ENCODE measurements at places on chromosomes 4 and X.

- no peak for DNase-seq
Measured at GRCh38 chr4:89586864-89587263, 250.1 kb downstream of the SNCA start.

- DNase-seq, result no peak
Measured at GRCh38 chr4:176409627-176410026, 89.9 kb downstream of the SPCS3 start.

DNA sequence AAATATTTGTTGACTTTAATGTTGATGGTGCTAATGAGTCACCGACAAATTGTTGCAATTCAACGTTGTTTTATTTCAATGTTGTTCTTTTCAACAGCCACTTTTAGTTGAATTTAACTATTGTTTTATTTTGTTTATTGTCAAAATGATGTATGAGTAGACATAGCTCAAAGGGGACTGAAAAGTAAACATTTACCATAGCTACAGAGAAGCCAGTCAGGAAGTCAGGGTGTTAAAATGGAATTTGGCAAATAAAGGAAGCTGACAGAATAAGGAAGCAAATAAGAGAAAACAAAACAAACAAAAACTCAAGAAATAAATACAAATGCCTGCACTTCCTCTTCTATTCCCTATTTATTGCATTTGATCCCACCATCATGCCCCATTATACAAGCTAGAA, 648.4 kb upstream of the HTR2C start:
- DNase-seq, result no peak

DNA sequence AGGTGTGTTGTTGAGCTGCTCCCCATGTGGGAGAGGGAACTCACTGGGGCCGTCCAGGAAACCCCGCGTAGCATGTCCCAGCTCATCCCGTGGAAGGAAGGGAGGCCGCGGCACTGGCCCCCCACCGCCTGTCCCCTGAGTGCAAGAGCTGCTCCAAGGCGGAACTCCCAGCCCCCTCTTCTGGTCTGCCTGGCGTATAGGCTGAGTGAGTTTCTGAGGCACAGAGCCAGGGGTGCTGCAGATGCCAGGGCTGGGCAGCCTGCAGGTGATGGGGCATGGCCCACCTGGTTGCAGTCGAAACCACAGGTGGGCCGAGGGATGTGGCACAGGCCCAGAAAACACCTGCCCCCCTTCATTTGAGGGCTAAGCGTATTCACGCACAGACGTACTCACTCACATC, 49.6 kb downstream of the ABLIM2 start:
- DNase-seq, result no peak

DNA sequence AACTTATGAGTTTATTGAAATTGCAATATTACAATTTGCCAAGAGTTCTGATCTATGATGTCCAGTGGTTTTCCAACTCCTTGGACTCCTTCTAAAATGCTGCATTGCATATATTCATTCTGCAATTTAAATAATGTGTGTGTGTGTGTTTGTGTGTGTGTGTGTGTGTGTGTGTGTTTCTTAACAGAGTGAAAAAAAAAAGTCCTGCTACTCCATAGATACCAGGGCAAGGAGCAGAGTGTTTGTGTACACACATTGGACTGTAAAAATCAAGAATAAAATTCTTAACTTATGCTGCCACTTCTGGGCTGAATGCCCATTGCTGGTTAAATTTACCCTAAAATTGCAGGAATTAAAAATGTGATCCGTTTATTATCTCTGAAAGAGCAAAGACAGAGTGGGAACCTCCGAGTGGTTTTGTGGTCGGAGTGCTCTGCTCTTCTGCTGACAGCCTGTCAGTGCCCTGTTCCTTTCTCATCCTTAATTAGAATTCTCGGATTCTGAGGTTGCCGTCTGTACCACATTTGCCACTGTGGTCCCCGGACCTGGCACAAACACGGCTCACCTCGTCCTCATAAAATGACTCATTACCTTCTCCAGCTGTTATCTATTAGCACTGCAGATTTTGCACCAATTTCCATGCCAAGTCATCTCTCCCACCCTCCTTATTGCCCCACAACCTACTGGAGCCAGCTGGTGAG, 355.5 kb downstream of the KCNIP4 start:
- no peak for DNase-seq

DNA sequence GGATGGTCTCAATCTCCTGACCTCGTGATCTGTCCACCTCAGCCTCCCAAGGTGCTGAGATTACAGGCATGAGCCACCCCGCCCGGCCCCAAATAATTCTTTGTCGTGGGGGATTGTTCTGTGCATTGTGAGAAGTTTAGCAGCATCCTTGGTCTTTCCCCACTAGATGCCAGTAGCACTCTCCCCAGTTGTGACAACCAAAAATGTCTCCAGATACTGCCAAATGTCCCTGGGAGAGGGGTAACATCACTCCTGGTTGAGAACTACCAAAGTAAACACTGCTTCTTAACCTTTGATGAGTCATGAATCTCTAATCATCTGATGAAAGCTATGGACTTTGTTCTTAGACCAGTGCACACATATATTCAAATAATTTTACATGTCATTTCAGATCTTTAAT, 90.7 kb upstream of the BRS3 start:
- DNase-seq, result no peak

GRCh38 chr4:54660591-54660990, 2.8 kb downstream of the KIT start:
- DNase-seq, result no peak

GRCh38 chr4:55178226-55179005, 53.0 kb upstream of the KDR start:
- DNase-seq, result no peak

DNA sequence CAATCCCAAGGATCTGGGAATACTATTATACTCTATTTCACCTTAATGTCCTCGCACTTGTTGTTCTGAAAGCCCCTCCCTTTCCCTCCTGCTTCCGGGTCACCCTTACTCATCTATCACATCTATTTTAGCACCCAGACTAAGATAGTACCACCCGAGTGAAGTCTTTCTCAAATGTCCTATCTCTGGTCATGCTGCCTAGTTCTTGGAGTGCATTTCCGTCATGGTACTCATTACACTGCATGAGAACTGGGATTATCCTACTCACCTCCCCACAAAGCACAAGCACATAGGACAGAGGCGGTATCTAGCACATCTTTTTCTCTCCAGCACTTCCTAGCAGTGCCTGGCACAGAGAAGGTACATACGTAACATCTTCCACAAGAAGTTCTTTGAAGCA, 944.4 kb upstream of the FTHL17 start:
- no peak for DNase-seq

- DNase-seq, result no peak
Measured at GRCh38 chr4:84753321-84753972, 170.5 kb downstream of the CDS1 start.

- no peak for DNase-seq
Measured at GRCh38 chr4:183848805-183849204, 56.3 kb upstream of the STOX2 start.

- no peak for DNase-seq
Measured at GRCh38 chr4:105192474-105192873, 45.8 kb downstream of the TET2 start.

- no peak for DNase-seq
Measured at GRCh38 chr4:188015025-188015940, 19.7 kb downstream of the ZFP42 start.

GRCh38 chr4:105067431-105067830, 79.2 kb upstream of the TET2 start:
- no peak for DNase-seq

- DNase-seq, result no peak
Measured at GRCh38 chr4:140108713-140109230, 45.2 kb downstream of the MAML3 start.

DNA sequence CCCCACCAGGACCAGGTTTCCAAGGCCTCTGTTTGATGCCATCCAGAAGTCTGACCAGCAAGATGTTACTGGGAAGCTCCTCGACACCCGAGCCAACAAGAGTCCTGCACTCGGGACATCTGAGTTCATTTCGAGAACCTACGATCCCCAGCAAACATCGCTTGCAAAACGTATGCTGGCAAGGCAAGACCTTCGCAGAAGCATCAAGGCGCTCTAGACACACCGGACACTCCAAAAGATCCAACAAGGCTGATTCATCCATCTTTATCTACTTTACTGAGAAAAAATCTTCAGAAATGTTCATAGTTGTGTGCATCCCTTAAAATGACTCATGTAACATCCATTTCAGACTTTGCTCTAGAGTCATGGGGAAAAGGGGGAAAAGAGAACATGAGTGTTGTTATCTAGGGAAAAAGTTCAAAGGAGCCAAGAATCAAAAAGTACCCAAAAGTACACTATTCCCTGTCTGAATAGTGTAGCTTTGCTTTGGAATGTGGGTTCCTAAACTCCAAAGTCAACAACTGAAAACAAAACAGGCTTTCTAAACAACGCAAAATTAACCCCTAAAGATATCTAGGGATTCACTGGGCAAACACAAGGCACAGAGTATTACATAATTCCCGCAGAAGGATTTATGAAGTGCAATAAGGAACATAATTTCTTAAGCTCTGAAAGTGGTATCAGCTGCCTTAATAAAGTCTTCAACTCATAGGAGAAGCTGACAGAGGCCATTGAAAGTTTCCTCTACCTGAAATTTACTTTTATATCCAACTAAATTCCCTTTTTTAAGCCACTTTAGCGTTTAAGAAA, 1.6 kb downstream of the SH3RF1 start:
- no peak for DNase-seq

- DNase-seq, result no peak
Measured at GRCh38 chrX:129824620-129825019, 19.1 kb downstream of the ZDHHC9 start.

- DNase-seq, result no peak
Measured at GRCh38 chr4:184444953-184445309, 29.4 kb downstream of the IRF2 start.

- DNase-seq, result no peak
Measured at GRCh38 chr4:98614662-98615061, 43.7 kb downstream of the TSPAN5 start.

DNA sequence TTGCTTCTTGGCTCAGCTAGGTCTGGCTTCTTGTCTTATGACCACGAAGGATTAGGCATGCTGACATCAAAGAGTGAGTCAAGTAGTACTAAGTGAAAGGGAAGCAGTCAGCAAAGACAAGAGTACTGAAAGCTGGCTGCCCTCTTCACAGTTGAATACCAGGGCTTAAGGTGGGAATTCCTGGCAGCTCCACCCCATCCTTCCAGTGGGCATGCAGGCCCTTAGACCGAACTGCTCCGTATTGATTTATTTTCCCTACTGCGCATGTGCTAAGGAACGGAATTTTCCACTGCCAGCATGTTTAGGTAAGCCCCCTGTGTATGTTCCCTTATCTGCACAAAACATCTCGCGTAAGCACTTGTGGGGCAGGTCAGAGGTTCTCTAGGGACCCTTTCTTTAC, 2320.1 kb downstream of the ARAP2 start:
- no peak for DNase-seq

- no peak for DNase-seq
Measured at GRCh38 chrX:22526339-22526738, 253.6 kb downstream of the CBLL2 start.

DNA sequence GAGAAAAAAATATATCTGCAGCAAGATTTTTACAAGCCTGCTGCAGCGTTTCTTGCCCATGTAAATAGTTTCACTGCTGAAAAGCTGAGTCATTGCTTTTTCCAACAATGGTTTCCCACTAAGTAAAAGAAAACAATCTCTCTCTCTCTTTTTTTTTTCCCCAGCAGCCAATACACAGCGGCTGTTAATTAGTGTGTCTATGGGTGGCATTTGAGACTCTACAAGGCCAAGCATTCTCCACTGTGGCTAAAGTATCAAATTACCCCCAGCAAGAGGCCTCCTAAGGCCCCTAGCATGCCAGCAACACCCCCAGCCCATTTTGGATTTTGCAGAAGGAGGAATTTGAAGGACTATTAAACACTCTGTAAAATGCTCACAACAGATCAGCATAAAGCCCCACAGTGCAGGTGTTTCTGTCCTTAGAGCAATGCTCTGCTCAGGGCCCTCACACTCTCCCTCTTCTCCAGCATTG, 837.4 kb downstream of the TRIML1 start:
- no peak for DNase-seq

- no peak for DNase-seq
Measured at GRCh38 chrX:121649417-121649816, 602.0 kb downstream of the GLUD2 start.

GRCh38 chr4:180197471-180197870, 2045.7 kb upstream of the TENM3 start:
- DNase-seq, result no peak

DNA sequence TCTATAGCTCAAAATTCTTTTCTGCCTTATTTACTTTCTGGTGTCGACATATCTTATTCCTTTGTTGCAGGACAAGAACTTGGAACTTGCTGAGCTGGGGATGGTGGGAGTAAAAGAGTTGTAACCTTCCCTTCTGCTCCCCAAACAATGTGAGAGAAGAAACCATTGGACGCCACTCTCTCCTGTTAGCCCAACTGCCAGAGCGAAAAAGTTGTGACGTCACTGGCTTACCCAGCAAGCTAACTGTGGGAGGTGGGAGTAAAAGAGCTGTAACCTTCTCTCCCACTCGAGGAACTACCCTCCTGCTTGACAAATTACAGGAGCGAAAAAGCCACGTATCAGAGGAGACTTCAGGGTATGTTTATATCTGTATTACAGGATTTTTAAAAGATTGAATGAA, 90.0 kb upstream of the PCDH10 start:
- no peak for DNase-seq

- no peak for DNase-seq
Measured at GRCh38 chr4:175762582-175762981, 49.5 kb downstream of the GPM6A start.

DNA sequence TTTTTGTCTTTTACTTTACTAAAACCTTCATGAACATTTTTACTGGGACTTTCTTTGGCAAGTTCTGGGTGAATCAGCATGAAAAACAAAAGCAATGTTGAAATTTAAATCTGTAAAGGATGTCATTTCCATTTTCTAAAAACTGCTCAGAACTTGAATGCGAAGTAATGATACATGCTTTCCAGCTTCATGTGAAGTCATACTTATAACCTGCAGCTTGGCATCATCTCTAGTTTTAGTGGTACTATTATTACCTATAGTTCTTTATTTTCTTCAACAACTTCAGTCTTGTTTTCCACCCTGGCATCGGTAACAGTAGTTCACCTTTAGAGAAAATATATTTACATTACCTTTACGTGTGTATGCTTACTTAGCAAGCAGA, 421.4 kb upstream of the DIPK2B start:
- no peak for DNase-seq

DNA sequence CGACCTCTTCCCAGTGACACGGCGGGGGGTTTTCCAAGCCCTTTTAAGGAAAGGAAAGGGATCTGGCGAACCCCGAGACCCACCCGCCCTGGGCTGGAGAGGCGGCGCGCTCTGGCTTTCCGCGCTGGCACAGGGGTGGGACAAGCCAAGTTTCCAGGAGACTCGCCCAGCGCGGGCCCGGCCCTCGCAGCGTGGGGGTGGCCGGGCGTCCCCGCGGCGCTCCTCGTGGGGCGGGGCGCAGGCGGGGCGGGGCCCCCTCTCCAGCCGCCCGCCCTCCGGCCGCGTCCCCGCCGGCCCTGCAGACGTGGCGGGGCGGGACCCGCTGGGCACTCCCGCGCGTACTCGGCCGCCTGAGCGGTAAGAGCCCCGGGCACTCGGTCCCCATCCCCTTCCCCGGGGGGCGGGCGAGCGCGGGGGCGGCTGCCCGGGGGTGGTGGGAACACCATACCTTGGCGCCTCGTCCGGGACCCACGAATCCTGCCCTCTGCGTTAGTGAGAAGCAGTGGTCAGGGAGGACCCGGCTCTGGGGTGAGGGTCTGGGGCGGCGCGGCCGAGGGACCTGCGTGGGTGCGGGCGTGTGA, at the start of gene FAM114A1:
Gene FAM114A1 (plus strand): TSS at position 329 of the 581 bp plus-strand sequence. CDS start 10,273 bp downstream, outside the sequence.
- DNase-seq, result no peak

Measured in activated T-helper 1 cell treated with Interleukin-2 at 50 U/mL for 16 hours (primary cell).